ENCODE measurements at places on chromosomes 2 and 18.

DNA sequence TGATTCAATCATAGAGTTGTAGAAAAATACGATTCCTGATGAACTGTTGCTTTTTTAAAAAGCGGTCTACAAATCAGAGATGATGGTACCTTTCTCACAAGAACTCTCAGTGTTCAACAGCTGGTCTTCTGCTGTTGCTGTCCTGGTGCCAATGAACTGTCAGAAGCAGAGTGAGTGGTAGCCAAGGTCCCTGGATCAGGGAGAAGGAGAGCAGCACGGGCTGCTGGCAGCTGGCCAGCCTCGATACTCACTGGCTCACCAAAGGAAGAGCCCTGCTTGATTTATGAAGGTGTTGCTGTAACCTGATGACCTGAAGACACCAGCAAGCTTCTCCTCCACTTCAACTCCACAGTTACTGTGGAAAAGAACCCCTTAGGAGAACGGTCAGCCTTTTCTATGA lies 300.8 kb upstream of the SOX11 start:
- DNase-seq: peak; percentile 59

DNA sequence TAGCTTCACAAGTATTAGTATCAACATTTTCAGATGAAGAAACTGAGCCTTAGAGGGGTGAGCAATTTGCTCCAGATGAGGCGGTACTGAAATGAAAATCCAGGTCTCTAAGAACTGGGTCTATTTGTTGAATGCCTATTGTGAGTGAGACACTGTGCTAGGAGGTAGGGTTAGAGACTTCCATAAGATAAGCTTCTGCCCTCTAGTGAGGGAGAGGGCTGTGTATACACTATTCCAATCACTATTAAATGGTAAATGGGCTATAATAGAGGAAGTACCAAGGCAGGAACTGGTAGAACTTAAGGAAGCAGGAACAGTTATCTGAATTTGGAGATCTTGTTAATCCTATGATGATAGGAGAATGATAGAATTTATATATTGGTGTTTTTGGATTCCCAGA lies 23.6 kb upstream of the GLS start:
- DNase-seq: no peak

DNA sequence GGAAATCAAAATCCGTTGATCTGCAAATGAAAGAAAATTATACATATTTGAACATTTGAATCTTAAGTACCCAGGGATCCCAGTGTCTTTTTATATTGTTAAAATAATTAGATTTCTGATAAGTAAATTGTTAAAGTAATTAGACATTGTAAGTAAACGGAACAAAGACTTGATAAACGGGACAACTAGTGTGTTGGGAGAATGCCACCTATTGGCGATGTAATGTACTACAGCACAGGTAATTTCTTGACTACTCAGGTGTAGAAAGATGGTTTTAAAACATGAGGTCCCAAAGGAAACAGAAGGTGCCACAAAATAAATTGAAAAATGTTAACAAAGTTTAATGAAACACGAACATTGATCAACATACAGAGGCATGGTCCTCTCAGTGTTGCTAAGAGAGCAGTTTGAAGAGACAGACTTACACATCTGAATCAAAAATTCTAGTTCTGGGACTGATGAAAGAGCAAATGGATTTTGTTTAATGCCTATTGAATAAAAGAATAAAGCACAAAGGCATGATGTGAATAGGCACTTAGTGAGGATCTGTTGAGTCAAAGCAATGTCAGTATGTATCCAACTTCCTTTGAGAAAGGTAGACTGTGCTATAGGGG lies 103.4 kb upstream of the RASGRP3 start:
- DNase-seq: no peak

DNA sequence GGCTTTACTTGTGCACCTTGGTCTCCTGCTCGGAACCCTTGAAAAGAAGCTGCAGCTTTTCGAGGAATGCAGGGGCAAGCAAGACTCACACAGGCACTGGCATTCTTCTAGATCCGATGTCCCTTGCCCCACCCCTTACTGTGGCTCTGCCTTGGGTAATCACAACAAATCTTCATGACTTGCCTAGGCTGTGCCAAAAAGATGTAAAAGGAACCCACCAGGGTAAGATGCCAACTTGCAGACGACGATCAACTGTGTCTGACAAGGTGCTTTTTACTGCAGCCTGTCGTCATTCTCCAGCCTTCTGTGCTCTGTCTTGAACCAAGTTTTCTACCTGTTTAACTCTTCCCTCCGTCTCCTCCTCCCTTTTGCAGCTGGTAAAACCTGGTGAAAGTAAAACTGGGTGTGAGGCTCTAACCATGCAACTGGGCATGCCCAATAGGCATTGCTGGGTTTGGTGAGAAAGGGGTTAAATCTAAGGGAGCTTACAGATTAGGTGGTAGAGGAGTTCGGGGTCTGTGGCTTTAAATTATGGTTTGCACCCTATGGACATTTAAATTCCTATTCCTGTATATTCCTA lies 909 bp upstream of the NRXN1 start:
- no peak for DNase-seq

Measured in adrenal gland (tissue), 19 donors.